H7 (cell line): ENCODE measurements at places on chromosomes 2 and 18. TPM values are rescaled to one million over a fixed set of nuclear protein-coding genes. Genes with fewer than 3 reads are reported as not detected.

- no peak for DNase-seq
These were observed 41.4 kb downstream of the ZAP70 start for GRCh38 chr2:97754690-97755346.

The SETBP1 gene
- 1.8 and 3.3 TPM in 2 replicates for total RNA-seq

The YIPF4 gene
- total RNA-seq, result 7.4 and 18.5 TPM in 2 replicates

The PAIP2B gene
- total RNA-seq, result 3.7 and 5.7 TPM in 2 replicates

GRCh38 chr2:233439191-233439590 lies 84.9 kb downstream of the DGKD start:
- no peak for DNase-seq
